NCI-H2029 (cell line): ENCODE measurements at places on chromosomes 5 and 9.

- no peak for DNase-seq
Observed at GRCh38 chr5:175354964-175355363, 89.0 kb downstream of the DRD1 start.

DNA sequence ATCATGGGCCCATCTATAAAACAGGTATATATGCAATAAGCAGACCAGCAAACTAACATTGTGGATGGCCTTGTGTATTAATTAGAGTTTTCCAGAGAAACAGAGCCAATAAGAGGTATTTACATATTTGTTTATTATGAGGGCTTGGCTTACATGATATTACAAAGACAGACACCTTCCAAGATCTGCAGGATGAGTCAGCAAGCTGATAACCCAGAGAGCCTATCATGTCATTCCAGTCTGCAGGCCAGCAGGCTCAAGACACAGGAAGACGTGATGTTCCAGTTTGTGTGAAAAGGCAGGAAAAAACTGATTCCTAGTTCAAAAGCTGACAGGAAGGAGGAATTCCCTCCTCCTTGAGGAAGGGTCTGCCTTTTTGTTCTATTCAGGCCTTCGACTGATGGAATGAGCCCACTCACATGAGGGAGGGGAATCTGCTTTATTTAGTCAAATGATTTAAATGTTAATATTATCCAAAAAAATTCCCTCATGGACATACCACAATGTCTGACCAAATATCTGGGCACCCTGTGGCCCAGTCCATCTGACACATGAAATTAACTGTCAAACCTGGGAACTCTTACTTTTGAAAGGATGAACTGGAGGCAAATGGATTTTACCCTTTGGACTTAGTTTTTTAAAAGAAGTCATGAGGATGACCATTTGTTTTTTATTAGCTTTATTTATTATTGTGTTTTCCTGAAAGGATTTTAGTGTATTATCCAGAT, 161.2 kb upstream of the CHD1 start:
- DNase-seq, result no peak

DNA sequence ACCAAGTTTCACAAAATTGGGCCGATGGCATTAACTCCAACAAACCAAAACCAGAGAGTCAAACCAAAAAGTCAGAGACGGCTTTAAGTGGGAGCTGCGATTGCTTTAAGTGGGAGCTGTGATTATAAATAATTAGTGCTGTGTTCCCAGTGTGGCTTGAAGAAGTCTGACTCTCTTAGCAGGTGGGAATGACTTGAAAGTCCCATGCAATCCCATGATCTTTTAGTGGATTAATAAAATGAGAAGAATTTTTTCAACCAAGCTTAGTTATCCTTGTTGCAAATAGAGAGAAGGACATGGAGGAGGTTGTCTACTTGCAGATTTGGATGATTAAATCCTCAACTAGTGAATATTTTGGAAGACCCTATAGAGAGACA, 68.5 kb downstream of the MYO10 start:
- no peak for DNase-seq

DNA sequence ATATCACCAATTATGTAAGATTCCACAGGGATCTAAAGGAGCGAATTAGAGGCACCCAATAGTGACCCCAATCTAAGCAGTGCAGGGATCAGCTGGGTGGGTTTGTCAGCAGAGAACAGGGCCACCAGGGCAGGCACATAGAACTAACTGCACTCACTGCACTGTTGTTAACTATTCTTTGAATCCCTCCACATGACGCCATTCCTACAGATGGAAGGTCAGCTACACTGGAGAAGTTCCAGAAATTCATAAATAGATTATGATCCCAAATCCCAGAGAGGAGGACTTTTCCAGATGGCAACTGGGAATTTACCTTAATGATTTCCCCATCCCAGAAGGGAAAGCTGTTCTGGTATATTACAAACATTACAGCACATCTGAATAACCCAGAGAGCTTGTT, 84.2 kb downstream of the THBS4 start:
- DNase-seq, result no peak

GRCh38 chr5:100890461-100891008, 12.5 kb downstream of the ST8SIA4 start:
- DNase-seq, result no peak

DNA sequence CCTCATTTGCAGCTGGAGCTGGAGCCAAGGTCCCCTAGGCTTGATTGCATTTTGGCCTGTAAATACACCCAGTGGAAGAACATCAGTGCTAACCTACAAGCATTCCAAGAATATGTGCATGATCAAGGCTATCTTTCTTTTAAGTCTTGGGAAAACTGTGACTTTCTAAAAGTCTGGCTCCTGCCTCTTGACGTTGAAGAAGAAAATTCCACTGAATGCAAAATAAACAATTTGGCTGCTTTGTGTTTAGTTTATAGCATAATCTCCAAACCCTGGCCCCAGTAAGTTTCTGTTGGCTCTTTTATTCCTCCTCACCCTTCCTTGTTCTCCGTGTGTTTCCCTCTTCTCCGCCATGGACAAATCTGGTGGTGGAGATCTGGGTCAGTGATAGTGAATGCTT, 109.3 kb upstream of the TLE1 start:
- DNase-seq, result no peak

DNA sequence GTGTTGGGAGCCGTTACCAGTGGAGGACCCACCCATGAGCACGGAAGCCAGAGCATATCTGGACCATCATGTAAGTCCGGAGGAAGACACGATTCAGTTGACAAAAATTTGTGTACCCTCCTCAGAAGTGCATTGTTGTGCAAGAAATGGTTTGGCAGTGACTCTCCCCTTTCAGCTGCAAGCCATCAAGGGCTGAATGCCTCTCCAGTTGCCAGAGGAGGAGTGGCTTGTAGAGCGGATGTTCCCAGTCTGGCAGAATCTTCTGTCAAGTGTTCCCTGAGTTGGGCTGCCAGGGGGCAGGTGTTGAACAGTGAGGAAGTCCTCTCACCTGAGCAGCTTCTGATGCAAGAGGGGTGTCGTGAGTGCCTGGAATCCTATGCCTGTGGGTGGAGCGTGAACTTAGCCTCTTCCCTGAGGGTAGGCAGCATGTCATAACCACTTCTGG, 27.6 kb upstream of the CDKN2AIPNL start:
- DNase-seq, result peak; percentile 98

- DNase-seq, result no peak
Observed at GRCh38 chr5:74205767-74206578, 434.6 kb downstream of the ENC1 start.

- peak; percentile 83 for DNase-seq
Observed at GRCh38 chr5:147216552-147217154, 18.2 kb upstream of the STK32A start.

DNA sequence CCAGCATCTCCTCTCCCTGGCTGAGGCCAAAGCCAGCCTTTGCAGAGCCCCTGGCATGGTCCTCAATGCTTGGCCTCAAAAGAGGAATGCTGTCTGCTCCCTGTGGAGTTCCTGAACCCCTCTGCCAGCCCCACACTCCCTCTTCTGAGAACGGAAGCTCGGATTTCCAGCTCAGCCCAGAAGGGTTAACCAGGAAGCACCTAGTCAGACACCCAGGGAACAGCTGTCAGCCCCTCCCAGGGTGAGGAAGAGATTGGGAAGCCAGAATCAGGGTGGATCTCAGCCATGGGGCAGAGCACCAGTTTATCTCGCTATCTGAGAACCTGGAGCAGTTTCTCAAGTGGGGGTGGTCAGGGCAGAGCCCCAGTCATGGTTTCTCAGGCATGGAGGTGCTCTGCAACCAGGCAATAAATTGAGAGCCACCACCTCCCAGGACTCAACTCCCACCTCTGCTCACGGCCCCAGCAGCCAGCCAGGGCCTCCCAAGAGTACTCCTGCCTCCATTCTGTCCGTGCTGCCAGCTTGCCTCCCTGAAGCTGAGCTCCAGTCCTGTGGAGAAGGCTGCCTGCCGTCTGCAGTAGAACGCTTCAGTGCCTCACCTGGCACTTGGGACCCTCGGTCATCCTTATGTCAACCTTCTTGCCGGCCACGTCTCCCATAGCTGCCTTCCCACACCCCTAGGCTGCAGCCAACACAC, 7.6 kb downstream of the FOXE1 start:
- DNase-seq, result no peak

GRCh38 chr9:91207729-91208418, 153.8 kb downstream of the AUH start:
- DNase-seq, result no peak
